H1 (cell line): ENCODE measurements at places on chromosomes 2 and 18.

- H3K4me3 ChIP-seq: no peak overlapping the region
- H3K27ac ChIP-seq: no peak overlapping the region
- no peak for DNase-seq
Observed at GRCh38 chr18:47404845-47405244, 153.4 kb upstream of the SKOR2 start.

DNA sequence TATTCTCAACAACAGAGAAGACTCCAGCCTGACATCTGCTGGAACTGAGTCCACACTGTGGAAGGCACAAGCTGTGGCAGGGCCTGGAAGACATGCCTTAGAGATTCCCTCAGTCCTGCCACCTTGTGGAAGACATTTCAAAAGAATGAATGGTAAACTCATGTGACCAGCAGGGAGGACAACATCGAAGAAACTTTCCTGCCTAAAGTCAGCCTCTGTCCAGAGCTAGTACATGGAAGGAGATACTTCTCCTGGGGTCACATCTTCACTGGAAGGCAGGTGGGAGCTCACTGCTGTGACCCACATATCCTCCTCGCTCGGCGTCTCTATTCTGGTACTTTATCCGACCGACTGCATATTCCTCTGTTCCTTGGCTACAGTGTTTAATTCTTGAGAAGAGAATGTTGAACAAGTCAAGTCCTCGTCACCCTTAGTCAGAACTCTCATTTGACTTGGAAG is 59.5 kb downstream of the PUM2 start:
- 0 out of 2 replicates have a peak, but pooled peaks cover 2% of the 10 kb centered on the region for H3K4me1 ChIP-seq
- no peak overlapping the region for H3K4me3 ChIP-seq
- H3K36me3 ChIP-seq: peaks cover 35% of the 10 kb centered on the region
- H3K27ac ChIP-seq: no peak overlapping the region

DNA sequence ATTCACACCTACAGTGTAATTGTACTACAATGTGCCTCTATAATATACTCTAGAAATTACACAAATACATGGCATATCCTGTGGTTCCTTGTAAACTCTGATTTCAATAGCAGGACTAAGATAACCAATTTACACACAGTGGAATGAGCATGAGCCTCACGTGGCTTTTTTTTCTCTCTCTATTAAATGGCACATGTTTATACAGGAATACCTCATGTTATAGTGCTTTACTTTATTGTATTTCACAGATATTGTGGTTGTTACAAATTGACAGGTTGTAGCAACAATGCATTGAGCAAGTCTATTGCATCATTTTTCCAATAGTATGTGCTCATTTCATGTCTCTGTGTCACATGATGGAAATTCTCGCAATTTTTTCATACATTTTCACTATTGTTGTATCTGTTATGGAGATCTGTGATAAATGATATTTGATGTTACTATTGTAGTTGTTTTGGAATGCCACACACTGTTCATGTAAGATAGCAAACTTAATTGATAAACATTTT is 260.0 kb downstream of the FSIP2 start:
- no peaks in the 10 kb centered on the region for H3K4me1 ChIP-seq
- peaks cover 2% of the 10 kb centered on the region for H3K27me3 ChIP-seq
- no peak for DNase-seq
- no peak overlapping the region for H3K27ac ChIP-seq

- DNase-seq: no peak
- no peaks in the 10 kb centered on the region for H3K4me1 ChIP-seq
- H3K27me3 ChIP-seq: no peaks in the 10 kb centered on the region
- no peak overlapping the region for H3K27ac ChIP-seq
- no peaks in the 10 kb centered on the region for H3K36me3 ChIP-seq
Observed at GRCh38 chr2:156687715-156688114, 251.5 kb downstream of the GPD2 start.

GRCh38 chr2:219495531-219496122 is 3.1 kb upstream of the GMPPA start:
- H3K4me3 ChIP-seq: no peak overlapping the region
- H3K27me3 ChIP-seq: peaks cover 30% of the 10 kb centered on the region
- DNase-seq: peak; percentile 91
- H3K4me1 ChIP-seq: peaks cover 39% of the 10 kb centered on the region
- H3K36me3 ChIP-seq: no peaks in the 10 kb centered on the region
